T-helper 22 cell (primary cell): ENCODE measurements at places on chromosomes 11 and 22.
A peak's percentile ranks its signal among the peaks of the same experiment; 100 is the strongest.

DNA sequence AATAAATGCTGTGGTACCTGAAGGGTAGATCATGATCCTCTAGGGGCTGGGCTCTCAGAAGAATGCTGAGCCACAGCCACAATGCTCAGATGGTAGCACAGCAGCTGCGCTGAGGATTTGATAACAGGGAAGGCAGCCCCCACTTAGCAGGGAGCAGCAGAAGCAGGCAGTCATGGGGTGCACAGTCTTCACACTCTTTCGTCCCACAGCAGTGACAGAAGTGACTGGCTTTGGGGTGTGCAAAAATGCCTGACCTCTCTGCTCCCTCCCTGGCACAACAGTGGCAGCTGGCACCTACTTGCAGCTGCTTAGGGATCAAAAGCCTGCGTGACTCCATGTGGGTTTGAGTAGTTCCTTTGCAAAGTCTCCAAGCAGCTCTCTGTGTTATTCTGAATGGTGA is 1349.8 kb upstream of the RAG2 start:
- DNase-seq: no peak

DNA sequence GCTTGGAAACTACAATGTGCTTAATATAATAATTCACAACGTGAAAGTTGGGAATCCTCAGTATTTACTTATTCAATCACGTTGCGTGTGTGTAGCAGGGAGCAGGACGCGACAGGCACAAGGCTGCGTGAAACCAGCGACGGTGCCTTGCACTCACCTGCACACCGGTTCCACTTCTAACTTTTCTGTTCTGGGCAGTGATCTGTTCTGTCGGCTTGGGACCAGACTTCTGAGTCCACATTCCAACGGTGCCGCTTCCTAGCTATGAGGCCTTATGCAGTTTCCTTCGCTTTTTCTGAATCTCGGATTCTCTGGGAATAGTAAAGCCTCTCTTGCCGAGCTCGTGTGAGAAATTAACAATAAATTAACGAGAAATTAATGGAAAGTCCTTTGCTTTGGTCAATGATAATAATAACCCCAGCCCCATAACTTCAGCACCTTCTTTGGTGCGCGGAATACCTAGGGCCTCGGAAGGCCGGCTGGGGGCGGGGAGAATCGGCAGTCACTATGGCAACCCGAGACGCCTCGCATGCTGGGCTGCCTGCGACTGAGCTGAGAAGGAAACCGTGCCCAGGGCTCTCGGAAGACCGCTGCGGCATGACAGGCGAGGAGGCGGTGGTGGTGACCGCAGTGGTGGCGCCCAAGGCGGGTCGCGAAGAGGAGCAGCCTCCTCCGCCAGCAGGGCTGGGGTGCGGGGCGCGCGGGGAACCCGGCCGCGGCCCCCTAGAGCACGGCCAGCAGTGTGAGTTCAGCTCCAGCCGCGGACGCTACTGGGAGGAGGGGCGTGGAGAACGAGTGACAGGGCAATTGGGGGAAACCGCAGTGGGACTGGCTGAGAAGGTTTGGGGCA is at the start of gene C11orf97:
Gene C11orf97 (plus strand): TSS at position 530 of the 850 bp plus-strand sequence. CDS start 68 bp downstream, at position 598.
- DNase-seq: peak; percentile 3

DNA sequence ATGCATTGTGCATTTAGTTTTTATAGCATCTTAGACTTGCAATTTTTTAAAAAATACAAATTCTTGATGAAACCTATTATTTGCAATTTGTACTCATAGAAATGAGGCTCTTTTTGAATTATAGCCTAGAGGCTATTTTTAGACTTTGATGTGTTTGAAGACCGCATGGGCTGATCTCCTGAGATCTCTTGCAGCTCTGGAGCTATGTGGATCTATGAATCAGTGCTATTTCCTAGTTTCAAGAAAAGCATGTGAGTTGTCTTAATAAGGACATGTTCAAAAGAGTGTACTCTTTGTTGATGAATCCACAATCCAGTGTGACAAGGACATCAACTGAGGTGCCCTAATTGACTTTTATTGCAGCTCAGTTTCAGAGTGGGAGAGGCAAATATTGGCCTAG is 620.5 kb downstream of the ETS1 start:
- DNase-seq: no peak

DNA sequence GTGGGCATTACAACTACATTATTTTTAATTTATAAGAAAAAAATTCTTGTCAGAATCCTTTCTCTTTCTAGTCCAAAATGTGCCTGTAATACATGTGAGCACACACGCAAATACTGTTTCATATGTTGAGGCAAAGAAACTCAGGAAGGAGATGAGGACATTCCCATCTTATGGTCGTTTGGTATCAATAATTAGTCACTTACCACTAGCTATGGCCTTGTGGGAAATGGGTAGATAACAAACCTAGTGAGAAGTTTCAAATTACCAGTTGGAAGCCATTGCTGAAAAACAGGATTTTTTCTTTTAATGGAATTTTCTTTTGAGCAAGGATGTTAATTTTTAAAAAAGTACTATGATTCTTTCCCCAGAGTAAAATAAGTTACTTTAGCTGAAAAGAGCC is 25.7 kb downstream of the AMOTL1 start:
- DNase-seq: no peak

DNA sequence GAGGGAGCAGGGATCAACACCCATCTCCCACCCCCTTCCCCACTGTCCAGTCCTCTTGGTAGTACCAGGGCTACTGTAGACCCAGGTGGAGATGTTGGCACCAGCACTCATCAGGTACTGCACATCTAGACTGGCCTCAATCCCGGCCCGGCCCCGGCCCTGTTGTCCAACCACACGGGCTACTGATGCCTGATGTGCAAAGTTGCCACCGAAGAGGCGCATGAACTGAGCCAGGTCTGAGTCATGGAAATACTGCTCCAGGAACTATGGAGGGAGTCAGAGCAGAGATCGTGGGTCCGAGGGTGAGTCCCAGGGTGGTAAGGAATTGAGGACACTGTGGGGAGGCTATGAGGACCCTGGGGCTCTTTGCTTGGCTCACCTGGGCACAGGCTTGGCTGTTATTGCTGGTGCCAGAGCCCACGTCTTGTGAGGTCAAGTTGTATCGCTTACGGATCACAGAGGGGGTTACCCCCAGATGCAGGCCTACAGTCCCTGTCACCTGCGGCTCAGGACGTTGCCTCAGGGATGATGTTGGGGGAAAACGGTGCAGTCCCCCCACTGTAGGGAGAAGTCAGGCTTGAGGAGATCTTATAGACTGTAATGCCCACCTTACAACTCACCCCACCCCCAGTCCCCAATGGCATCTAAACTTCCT is 2.5 kb downstream of the TPP1 start:
- no peak for DNase-seq

DNA sequence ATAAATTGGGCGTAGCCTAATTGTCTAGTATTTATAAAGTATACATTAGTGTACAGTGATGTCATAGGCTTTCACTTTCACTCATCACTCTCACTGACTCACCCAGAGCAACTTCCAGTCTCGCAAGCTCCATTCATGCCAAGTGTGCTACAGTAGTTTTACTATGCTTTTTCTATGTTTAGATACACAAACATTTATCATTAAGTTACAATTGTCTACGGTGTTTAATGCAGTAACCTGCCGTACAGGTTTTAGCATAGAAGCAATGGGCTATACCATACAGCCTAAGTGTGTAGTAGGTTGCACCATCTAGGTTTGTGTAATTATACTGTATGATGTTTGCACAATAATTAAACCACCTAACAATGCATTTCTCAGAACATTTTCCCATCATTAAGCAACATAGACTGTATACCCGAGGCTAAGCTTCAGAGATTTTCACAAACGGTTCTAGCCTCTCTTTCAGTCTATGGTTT is 17.5 kb downstream of the OR9G1 start:
- DNase-seq: no peak

DNA sequence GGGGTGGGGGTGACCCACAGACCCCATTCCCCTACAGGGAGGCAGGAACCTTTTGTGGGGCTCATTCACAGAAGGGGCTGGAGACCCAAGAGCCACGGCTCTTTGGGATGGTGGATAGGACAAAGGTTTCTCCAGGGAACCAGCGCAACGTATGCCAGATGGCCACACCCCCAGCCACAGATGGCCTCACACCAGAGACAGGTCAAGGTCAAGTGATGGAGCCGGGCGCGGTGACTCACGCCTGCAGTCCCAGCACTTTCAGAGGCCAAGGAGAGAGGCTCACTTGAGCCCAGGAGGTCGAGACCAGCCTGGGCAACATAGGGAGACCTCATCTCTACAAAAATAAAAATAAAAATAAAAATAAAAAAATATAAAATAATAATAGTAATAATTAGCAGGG is 17.1 kb upstream of the BRSK2 start:
- no peak for DNase-seq

- no peak for DNase-seq
Observed at GRCh38 chr11:60717956-60718355, 6.6 kb upstream of the MS4A18 start.

- no peak for DNase-seq
Observed at GRCh38 chr11:13357232-13357631, 79.6 kb downstream of the BMAL1 start.

- DNase-seq: no peak
Observed at GRCh38 chr11:88284336-88285050, 53.0 kb downstream of the CTSC start.

- DNase-seq: no peak
Observed at GRCh38 chr11:112538534-112539280, 278.0 kb upstream of the PLET1 start.

GRCh38 chr22:43342347-43343261 is 568 bp downstream of the SCUBE1 start:
- DNase-seq: no peak

DNA sequence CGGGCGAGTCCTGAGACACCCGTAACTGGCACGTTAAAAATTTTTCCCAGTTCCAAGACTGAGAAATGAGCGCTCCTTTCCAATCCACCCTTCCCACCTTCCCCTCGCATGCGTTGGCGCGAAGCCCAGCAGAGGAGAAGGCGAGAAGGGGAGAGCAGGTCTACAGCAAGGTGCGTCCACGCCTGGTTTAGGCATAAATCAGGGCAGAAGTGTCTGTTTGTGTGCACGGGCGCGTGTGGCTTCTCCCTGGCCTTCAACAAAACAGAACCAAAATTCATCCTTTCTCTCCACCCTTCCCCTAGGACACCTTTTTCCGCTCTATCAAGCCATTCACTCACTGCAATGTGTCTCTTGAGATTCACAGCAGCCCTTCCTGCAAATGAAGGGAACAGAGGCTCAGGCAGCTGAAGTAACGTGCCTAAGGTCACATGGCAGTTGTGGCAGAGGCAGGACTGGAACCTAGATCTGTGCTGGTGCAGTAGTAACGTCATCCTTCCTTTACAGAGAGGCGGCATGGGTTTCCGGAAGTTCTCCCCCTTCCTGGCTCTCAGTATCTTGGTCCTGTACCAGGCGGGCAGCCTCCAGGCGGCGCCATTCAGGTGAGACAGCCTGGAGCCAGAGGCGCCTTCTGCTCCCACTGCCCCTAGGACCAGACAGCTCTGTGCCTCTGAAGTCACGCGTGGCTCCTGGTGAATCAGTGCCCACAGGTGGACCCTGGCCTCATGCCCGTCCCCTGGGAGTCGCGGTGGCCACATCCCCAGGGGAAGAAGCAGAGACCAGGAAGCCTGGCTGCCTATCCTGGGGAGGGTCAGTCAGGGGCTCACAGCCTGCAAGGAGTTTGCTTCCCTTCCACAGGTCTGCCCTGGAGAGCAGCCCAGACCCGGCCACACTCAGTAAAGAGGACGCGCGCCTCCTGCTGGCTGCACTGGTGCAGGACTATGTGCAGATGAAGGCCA is 1.1 kb downstream of the CALCB start:
- DNase-seq: peak; percentile 38

GRCh38 chr11:61587541-61587941 is 6.7 kb upstream of the SYT7 start:
- no peak for DNase-seq

- no peak for DNase-seq
Observed at GRCh38 chr11:95371153-95371552, 140.2 kb upstream of the SESN3 start.

DNA sequence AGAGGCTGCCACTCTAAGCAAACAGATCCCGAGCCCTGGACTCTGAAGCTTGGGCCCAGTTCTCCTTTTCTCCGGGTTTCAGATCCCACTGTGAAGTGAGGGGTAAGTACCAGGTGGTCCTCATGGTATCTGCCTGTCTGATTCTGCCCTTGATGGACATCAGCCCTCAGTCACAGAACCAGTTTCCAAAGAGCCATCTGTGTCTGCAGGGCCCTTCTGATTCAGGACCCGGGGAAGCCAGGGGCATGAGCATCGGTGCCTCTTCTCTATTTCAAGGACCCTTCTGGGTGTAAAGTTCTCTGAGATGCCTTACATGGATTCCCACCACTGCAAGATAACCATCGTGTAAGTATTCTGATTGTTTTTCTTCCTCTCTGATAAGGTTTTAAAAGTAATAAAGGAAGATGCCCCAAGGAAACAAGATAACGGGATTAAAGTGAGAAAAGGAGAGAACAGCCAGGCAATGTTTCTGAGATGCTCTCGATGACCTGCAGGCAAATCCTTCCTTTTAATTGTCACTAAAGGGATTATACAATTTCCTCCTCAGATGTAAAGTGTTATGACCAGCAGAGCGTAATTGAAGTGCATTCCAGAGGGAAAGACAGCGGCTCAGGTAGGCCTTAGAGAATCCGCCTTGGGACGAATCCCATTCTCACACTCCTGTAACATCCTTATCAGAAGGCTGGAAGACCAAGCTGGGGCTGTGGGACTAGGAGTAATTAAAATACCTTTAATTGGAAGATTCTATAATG is 924.3 kb downstream of the TBC1D22A start:
- DNase-seq: no peak

GRCh38 chr11:94897330-94897768 is 76.0 kb downstream of the CWC15 start:
- no peak for DNase-seq

DNA sequence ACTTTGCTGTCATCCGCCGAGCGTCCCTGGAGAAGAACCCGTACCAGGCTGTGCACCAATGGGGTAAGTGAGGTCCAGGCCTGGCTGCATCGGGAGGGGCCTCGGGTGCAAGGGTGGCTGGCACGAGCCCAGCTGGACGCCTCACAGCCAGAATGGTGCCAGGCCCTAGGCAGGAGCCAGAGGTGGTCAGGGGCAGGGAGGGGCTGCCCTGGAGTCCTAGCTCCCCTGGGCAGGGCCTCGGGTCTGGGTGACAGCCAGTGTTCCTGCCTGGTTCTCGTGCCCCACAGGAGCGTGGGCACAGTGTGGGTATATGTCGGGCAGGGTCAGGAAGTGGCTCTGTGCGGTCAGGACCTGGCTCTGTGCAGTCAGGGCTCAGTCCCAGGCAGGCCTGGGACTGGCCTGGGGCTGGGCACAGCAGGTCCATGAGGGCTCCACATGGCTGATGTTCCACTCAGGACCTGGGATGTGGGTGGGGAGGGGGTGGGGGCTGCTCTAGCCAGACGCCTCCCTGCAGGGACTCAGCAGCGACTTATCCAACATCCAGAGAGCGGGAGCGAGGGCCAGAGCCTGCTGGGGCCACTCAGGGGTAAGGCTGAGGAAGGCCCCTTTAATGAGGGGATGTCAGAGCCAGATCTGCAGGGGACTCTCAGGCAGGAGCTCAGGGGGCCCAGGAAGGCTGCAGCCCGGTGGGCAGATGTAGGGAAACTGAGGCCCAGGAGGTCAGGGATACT is 1.2 kb downstream of the TSPAN32 start:
- DNase-seq: no peak

- DNase-seq: no peak
Observed at GRCh38 chr11:70853068-70853769, 399.2 kb downstream of the SHANK2 start.
